Left renal cortex interstitium (tissue), 4 donors: ENCODE measurements at places on chromosomes 7 and 10. TPM values are rescaled to one million over a fixed set of nuclear protein-coding genes. Genes with fewer than 3 reads are reported as not detected.

Gene SEMA4G
- polyA plus RNA-seq: 60.0 TPM

Gene GPR141
- polyA plus RNA-seq: 0.36 TPM

Gene LRRN3
- polyA plus RNA-seq: 4.6 TPM

Gene PCDH15
- polyA plus RNA-seq: 9.8 TPM

Gene KCNMA1
- polyA plus RNA-seq: 3.2 TPM

Gene EN2
- polyA plus RNA-seq: 0.07 TPM

Gene PLEKHS1
- 0.13 TPM for polyA plus RNA-seq

Gene CPED1
- 44.4 TPM for polyA plus RNA-seq
